ENCODE measurements at places on chromosomes 1 and 21.

DNA sequence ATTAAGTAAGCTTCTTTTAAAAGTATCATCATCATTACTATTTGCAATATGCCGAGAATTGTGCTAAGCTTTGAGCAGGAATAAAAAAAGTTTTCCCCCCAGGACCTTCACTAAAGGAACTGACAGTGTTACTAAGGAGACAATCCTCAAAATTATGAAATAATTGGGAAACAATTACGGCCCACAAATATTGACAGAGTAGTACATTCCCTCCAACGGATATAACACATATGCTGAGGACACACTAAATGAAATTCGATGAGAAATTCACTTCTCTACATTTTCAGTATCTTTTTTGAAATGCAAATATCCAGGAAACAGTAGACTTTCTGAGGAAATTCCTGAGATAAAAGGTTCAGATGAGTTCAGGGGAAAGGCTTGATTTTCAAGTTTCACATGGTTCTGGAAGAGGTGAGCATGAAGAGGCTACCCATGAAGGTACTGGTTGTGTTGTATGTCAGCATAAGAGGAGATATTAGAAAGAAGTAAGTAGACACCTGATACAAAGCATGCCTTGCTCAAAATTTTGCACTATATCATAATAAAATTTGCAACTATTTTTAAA is 171.2 kb upstream of the NR5A2 start:
- no peak for DNase-seq

DNA sequence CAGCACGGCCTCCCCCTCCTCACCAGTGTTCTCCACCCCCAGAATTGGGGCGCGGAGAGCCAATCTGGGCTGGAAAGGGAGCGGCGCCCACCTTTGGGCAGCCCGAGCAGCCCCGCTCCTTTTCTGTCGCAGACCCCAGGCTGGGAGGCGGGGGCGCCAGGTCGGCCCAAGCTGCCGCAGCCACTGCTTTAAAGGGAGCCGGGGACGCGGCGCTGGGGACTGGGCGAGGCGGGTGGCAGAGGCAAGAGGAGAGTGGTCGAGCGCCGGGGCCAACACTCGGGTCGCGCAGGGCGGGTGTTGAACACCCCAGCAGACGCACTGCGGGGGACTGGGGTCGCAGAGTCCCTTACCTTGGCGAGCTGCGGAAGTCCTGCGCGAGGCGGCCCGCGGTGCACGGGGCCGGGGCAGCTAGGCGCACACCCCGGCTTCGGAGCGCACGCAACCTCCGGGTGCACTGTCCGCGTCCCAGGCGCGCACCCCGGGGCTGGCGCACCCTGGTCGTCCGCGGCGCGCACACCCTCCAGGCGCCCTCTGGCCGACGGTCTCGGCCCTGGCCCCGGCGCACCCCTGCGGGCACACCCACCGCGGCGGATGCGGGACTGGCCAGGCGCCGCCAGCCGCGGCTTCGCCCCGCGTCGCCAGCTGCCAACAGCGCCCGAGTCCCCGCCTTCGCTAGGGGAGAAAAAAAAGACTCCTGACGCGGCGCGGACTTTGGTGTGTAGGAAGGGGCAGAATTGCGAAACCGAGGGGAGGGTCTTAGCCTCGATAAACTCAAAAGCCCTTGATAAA is at the start of gene KANK4:
TSS of gene KANK4 (minus strand) at position 679 of the 789 bp plus-strand sequence. CDS start 37,870 bp downstream, outside the sequence.
- no peak for DNase-seq

GRCh38 chr1:156284757-156285156 is 632 bp downstream of the TMEM79 start:
- peak; percentile 38 for DNase-seq

GRCh38 chr1:101245246-101245927 is 8.6 kb downstream of the S1PR1 start:
- DNase-seq, result no peak

- DNase-seq, result no peak
These were observed 308.0 kb downstream of the CAMTA1 start for GRCh38 chr1:7093297-7093696.

DNA sequence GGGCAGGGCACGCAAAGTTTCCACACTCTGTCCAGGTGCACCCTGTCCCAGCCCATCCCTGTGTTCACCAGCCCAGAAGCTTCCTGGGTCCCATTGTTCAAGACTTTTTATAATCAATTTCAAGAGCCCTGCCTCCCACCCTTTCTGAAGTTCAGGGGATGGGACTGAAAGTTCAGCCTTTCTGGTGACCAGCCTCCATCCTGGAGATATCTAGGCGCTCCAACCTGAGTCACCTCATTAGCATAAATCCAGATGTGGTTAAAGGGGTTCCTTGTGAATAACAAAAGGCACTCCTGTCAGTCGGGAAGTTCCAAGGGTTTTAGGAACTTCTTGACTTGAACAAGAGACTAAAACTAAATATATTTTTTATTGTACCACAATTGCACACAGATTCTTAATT is 48.4 kb upstream of the RAP1A start:
- DNase-seq, result no peak
